Activated CD8-positive, alpha-beta memory T cell treated with anti-CD3 and anti-CD28 coated beads for 24 hours (primary cell): ENCODE measurements at places on chromosomes 13 and 19.

DNA sequence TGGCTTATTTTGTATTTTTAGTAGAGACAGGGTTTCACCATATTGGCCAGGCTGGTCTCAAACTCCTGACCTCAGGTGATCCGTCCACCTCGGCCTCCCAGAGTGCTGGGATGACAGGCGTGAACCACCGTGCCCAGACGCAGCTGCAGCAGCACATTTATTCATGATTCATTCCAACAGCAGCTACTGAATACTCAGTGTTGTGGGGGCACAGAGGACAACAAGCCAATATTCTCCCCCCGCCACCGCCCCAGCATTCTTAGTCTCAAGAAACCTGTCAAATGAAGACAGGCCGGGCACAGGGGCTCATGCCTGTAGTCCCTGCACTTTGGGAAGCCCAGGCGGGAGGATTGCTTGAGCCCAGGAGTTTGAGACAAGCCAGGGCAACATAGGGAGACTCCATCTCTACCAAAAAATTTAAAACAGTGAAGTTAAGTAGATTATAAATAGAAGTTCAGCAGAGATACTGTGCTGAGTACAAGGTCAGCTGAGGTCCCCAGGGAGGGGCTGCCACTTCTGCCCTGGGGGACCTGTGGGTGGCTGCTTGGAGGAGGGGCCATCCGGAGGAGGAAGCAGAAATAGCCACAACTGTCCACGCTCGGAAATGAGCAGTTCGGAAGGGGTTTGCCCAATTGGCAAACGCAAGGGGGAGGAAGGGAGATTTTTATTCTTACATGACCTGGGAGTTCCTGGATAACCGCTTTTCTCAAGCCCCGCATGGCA lies 4.3 kb downstream of the DOT1L start:
- DNase-seq: no peak

- DNase-seq: no peak
Observed at GRCh38 chr13:76293346-76293745, 592.9 kb downstream of the KCTD12 start.

DNA sequence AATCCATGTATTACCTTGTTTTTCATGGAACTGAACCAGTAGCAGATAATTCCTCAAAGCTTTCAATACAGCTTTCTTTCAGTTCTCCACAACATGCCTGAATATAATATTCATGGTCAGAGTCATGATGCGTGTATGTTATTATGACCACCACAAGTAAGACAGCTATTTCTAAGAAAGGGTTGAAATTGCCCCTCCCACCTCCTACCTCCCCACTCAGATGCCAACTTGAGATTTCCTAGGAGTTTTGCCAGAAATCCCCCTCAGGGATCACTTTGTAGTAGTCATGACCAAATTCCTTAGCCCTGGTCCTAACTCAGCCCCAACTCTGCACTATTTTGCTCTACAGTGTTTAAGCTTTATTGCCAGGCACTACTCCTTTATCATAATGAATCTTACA lies 69.9 kb upstream of the RAP2A start:
- DNase-seq: no peak

DNA sequence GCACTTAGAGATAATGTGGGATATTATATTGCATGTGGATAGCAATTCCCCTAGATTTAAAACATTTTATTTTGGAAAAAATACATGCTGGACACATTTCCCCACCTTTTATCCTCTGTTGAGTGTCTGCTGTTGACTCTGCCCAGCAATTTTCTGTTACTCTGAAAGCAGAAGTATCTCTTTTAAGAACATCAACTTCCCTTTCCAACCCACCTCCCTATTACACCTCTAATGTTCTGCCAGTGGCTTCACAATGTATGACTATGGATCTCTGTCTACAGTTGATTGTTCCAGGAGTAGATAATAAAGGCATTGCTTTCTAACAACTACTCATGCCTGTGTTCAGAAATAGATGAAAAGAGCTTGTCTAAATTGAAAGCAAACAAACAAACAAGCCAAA lies 754.8 kb upstream of the SLITRK6 start:
- DNase-seq: no peak

- no peak for DNase-seq
Observed at GRCh38 chr13:29210676-29211075, 384.8 kb downstream of the SLC7A1 start.
